ENCODE measurements at places on chromosomes 13 and 19.
A peak's percentile ranks its signal among the peaks of the same experiment; 100 is the strongest.

GRCh38 chr13:98992355-98992754 lies 14.5 kb upstream of the DOCK9 start:
- no peak for DNase-seq

DNA sequence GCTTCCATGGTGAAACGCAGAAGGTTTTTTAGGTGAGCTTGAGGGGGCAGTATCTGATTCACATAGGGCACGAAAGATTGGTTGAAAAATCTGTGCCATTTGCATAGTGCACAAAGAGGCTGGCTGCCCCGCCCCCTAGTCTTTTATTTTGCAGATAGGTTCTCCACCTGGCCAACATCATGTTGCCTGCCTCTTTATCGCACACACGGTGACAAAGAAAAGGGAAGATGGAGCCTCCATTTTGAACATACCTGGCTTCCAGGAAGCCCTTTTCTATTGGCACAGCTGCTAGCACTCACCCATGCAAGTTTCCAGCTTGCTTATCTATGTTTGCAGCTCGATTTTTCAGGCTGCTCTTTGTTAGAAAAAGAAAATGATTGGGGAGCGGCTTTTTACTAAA lies 316.2 kb upstream of the KLHL1 start:
- DNase-seq: no peak

DNA sequence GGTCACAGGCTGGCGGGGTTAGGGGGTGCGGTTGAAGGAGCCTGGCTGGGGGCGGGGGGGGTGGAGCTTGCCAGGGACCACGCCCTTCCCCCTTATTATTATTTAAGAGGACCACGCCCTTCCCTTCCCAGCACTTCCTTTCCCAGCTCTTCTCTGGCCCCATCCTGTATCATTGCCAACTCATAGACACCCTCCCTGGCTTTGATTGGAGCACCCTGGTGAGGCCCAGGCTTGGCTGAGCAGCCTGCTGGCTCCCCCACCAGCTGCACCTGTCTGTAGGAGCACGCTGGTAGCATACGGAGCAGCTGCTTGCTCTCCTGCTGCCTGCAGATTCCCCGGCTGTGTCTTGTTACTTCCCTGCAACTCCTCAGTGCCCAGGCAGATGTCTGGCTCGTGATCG lies 62.5 kb upstream of the PDX1 start:
- peak; percentile 50 for DNase-seq

DNA sequence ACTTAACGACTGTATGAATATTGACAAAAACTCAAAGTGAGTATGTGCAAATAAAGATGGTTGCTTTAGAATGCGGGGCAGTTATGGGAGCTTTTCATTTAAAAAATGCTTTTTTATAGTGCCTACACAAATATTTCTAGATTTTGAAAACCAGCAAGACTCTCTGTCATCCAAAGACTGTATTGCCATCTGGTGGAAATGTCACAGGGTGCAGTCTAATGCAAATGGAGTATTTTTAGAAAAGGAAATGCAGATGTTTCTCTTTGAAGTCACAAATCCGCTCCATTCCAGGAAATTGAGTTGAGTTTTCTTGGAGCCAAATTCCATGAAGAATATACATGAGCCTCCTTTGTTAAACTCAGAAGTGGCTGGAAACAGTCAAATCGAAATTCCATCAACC lies 2.3 kb upstream of the C1QTNF9B start:
- DNase-seq: peak; percentile 85

- peak; percentile 56 for DNase-seq
These were observed 824.0 kb downstream of the PCDH9 start for GRCh38 chr13:66405908-66406802.

GRCh38 chr13:33976965-33977364 lies 159.0 kb downstream of the RFC3 start:
- DNase-seq: no peak

DNA sequence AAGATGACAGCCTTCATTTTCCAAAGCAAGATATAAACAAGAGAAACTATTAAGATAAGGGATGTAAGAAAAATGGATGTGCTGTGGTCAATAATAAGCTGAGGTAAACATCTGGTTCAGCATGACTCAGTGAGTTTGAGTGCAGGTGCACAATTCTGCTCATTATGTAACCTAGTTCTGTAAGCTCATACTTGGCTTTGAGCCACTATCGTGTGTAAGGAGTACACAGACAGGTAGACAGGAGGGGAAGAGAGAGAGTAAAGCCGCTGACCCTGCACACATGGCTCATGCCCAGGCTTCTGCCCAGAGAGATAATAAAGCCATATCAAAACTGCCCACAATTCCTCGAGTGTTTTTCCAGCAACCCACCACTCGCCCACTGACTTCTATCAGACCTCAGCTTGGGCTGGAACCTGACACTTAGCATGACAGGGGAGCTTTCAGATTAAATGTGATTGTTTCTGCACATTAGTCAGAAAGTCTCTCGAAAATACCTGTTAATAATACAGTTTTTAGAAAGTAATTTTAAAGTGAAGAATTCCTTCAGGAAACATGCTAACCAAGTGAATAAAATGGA lies 51.7 kb downstream of the ZNF91 start:
- DNase-seq: peak; percentile 2

Data from tongue (tissue), 3 donors.